ENCODE measurements at places on chromosomes 5 and 9. TPM values are rescaled to one million over a fixed set of nuclear protein-coding genes. Genes with fewer than 3 reads are reported as not detected.

GRCh38 chr5:140287801-140288521, 14.9 kb downstream of the PFDN1 start:
- no peak for DNase-seq

GRCh38 chr9:97366889-97367288, 45.0 kb upstream of the TDRD7 start:
- DNase-seq: no peak

DNA sequence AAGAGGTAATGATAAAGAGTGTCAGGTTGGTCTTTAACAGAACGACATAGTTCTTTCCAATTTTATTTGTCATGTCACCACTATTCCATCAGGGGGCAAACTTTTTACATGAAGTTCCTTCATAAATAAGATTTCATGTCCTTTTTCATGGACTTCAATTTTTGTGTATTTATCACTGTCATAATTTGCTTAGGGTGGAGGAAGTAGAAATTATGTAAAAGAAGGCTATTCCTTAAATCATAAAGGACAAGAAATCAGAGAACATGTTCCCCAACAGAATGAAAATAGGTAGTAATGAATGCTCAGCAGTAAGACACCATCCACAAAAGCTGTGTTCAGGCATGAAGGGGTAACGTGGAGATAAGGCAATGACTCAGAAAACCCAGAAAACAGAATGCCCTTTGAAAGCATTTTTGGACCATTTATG, 72.7 kb downstream of the ZFAND5 start:
- DNase-seq: no peak

SLC45A2 gene
- total RNA-seq: not detected

RNF20 gene
- total RNA-seq: 24.6 TPM

SLC28A3 gene
- total RNA-seq: 10.5 TPM

ARHGEF37 gene
- total RNA-seq: 54.4 TPM

LPAR1 gene
- 24.6 TPM for total RNA-seq
